ENCODE measurements at places on chromosomes 3 and 15. TPM values are rescaled to one million over a fixed set of nuclear protein-coding genes. Genes with fewer than 3 reads are reported as not detected.

TTC21A gene
- total RNA-seq = 2.8 TPM

OSTN gene
- total RNA-seq = 10.4 TPM

CAV3 gene
- total RNA-seq = not detected

ARHGAP11A gene
- total RNA-seq = 7.3 TPM

ENTPD3 gene
- total RNA-seq = 0.28 TPM

CACNA2D2 gene
- total RNA-seq = not detected

POPDC2 gene
- 0.56 TPM for total RNA-seq

RARRES1 gene
- total RNA-seq = 111 TPM

ESYT3 gene
- 0.19 TPM for total RNA-seq

SIDT1 gene
- 0.28 TPM for total RNA-seq

GNAT1 gene
- total RNA-seq = not detected

ERICH6 gene
- under 0.01 TPM for total RNA-seq

OR5K2 gene
- not detected for total RNA-seq

C3orf49 gene
- total RNA-seq = not detected

GOLGA6L9 gene
- 0.77 TPM for total RNA-seq

HHLA2 gene
- under 0.01 TPM for total RNA-seq

PLA1A gene
- not detected for total RNA-seq

IP6K1 gene
- total RNA-seq = 27.6 TPM

Measured in regular cardiac myocyte (primary cell).